ENCODE measurements at places on chromosomes 5 and 9.

GRCh38 chr9:136820971-136821825 is 13.4 kb downstream of the RABL6 start:
- DNase-seq, result no peak

DNA sequence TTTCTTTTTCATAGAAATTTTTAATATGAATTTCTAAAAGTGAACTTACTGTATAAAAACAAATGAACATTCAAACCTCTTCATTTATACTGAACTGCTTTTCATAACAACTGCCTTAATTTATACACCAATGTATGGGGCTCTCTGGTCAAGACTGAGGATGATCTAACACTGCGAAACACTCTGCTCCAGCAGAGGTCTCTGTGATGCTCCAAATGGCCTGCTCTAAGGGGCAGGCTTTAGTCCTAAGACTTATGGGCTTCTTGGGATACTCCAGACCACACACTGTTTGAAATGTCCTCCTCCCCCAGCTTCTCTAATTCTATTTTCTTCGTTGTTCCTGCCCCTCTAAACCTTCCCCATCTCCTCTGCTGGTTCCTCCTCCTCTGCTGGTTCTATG is 58.5 kb downstream of the LIFR start:
- DNase-seq, result no peak

DNA sequence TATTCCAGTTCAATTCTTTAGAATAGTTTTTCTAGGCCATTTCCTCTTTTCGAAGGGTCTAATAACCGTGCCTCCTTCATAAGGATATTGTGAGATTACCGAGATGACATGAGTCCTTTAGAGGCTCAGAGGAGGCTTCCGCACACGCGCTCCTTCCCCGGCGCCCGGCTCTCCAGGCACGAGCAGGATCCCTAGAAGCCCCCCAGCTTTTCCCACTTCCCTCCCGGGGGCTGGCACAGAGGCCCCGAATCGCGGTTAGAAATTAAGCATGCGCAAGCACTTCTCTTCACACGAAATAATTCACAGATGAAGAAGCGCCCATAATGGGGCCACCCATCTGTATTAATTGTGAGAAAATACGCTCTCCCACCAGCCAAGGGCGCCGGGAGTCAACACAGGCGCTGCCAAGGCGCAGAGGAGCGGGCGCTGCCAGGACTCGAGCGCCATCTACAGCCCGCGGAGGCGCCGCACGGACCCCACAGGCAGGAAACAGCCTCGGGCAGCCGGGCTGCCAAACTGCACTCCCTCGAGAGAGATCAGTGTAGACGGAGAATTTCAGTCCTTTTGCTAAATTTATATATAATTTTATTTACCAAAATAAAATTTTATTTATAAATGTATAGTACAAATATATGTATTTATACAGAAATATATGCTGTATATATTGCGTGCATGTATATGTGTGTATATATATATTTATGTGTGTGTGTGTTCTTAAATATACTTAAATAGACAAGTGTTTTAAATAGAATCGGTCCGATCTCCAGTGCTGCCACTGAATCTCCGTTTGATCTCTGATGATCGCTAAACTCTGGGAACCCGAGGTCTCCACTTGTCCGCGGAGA is 258.1 kb upstream of the NFIL3 start:
- peak; percentile 58 for DNase-seq

GRCh38 chr9:99973455-99973854 is 67.0 kb downstream of the STX17 start:
- no peak for DNase-seq

DNA sequence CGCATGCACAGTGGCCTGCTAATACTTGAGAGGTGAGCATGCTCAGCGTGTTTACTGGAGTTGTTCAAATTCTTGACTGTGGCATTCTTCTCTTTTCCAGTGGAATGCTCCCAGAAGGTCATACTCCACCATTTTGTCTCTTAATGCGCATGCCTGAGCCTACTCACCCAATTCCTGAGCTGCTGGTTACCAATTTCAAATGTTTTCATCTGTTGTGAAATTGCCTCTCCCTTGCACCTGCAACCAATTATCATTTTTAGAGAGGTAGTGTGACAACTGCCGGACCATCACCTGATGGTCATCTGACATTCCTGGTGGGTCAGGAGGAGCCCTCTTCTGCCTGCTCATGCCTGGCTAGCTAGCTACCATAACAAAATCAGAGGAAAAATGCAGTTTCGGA is 82.2 kb upstream of the LIFR start:
- no peak for DNase-seq

DNA sequence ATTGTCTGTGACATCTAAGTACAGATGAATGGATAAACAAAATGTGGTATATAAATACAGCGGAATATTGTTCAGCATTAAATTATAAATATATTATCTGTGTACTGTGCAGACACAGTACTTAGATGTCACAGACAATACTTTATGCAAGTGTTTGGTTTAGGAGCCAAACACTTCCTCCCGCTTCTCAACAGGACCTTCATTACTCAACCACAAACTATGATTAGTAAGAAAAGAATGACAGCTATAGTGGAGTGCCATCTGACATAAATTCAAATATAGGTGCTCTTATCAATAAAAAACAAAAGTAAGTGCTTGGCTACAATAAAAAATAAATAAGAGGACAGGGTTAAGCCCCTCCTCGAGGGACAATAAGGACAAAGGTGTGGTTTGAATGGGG is 38.9 kb upstream of the STX17 start:
- no peak for DNase-seq

DNA sequence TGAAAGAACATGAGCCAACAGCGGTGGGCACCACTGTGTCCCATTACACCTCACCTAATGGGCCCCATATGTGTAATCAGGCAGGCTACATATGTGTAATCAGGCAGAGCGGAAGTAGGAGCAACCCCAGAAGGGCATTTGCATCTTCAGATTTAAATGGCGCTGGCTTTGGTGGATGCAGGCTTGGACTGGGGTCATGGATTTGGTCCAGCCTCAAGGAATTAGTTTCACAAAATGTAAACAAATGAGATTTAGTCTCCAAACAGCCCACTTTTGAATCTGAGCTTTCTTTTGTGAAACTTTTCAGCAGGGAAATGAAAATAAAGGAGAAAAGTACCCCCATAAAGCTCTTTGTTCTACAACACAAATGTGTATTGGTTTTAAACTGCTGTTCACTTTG is 161.3 kb downstream of the LPAR1 start:
- DNase-seq, result no peak

- no peak for DNase-seq
These were observed 49.0 kb upstream of the CTXN3 start for GRCh38 chr5:127599847-127600246.

- no peak for DNase-seq
These were observed 540.2 kb upstream of the TRPC7 start for GRCh38 chr5:136905571-136905970.

- peak; percentile 68 for DNase-seq
These were observed 10.6 kb upstream of the P4HA2 start for GRCh38 chr5:132238169-132238744.

- DNase-seq, result no peak
These were observed 87.6 kb downstream of the PIK3R1 start for GRCh38 chr5:68303038-68303738.
